Type B pancreatic cell (in vitro differentiated cells): ENCODE measurements at places on chromosomes 2 and 18. TPM values are rescaled to one million over a fixed set of nuclear protein-coding genes. Genes with fewer than 3 reads are reported as not detected.

GRCh38 chr2:182550234-182550633, 123.4 kb upstream of the PDE1A start:
- DNase-seq = no peak
- H3K4me3 ChIP-seq = no peak overlapping the region
- peaks cover 2% of the 10 kb centered on the region for H3K27me3 ChIP-seq
- H3K27ac ChIP-seq = no peak overlapping the region

DNA sequence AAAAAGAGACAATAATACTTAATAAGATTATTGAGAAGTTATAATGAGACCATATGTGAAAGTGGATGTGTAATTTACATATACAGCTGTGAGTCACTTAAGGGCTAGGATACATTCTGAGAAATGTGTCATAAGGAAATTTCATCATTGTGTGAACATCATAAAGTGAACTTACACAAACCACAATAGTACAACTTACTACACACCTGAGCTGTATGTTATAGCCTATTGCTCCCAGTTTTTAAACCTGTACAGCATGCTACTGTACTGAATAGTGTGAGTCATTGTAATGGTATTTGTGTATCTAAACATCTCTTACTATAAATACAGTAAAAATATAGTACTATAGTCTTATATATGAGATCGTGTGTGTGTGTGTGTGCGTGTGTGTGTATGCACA, 1420.3 kb upstream of the PIK3C3 start:
- no peaks in the 10 kb centered on the region for H3K27me3 ChIP-seq
- H3K36me3 ChIP-seq = no peaks in the 10 kb centered on the region
- no peak for DNase-seq
- H3K4me1 ChIP-seq = no peaks in the 10 kb centered on the region
- no peak overlapping the region for H3K27ac ChIP-seq

DNA sequence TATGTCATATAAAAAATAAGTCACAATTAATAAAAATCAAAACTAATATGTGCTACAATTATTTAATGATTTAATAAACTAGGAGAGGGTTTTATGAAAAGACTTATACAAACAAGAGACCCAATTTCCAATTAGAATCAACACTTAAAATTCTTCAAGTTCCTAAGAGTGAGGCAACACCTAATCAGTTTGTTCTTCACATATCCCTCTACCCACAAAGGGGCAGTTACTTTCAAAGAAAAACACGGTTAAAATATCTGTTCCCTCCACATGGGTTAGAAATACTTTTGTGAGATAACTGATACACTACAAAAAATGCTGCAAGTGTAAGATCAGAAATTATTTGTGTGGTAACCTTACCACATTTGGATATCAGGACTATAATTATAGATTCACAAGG, 357.0 kb downstream of the ERBB4 start:
- H3K36me3 ChIP-seq = no peaks in the 10 kb centered on the region
- no peaks in the 10 kb centered on the region for H3K27me3 ChIP-seq
- no peaks in the 10 kb centered on the region for H3K4me1 ChIP-seq
- no peak for DNase-seq
- no peak overlapping the region for H3K4me3 ChIP-seq

GRCh38 chr2:190340369-190340768, 3.0 kb upstream of the INPP1 start:
- peaks cover 7% of the 10 kb centered on the region for H3K4me1 ChIP-seq
- DNase-seq = no peak
- H3K36me3 ChIP-seq = no peaks in the 10 kb centered on the region
- no peak overlapping the region for H3K4me3 ChIP-seq

DNA sequence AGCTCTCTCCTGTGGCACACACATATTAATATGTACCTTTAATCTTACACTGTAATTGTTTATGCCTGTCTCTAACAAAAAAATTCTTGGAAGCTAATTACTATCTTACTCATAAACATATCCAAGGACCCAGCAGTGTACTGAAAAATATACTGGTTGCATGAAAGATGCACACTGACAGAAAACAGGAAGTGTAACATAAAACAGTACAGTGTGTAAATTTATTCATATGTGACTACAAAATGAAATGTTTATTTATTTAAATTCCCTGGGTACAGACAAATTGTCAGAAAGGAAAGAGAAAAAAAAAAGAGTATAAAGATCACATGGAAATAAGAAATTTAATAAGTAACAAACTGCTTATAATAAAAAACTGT, 28.5 kb downstream of the TMEM131 start:
- DNase-seq = no peak
- peaks cover 10% of the 10 kb centered on the region for H3K36me3 ChIP-seq
- peaks cover 60% of the 10 kb centered on the region for H3K4me1 ChIP-seq

DNA sequence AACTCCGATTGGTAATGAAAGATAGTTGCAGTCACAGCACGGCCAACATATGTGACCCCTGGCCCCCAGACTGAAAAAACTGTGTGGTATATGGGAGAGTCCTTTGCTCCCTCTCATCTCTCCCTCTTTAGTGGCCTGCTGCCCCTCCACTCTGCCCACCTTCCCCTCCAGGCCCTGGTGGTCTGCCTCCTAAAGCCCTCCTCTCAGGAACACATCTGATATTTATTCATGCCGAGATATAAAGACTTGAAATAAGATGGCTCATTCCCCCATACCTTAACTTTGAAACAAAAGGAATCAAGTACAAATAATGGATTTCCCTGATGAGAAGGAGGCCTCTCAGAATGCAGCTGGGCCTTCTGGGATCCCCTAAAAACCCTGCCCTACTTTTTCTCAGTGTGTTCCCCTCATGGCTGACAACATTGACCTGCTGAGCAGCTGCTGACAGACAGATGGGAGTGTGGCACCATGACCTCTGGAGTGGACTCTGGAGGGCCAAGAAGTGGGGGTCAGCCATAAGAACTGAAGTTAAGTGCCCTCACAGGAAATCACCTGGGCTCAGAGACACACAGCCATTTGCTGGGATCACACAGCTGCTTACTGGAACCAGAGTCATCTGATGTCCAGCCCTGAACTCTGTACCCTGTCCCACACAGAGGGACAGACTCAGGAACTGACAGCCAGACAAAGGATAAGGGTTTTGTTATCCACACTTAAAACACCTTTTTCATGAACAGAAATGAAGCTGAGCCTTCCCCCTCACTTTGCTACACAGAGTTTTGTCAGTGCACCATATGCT, 39.8 kb upstream of the ST8SIA3 start:
- H3K4me1 ChIP-seq = no peaks in the 10 kb centered on the region
- H3K27me3 ChIP-seq = peaks cover 7% of the 10 kb centered on the region
- H3K27ac ChIP-seq = no peak overlapping the region
- H3K4me3 ChIP-seq = no peak overlapping the region
- DNase-seq = no peak
- no peaks in the 10 kb centered on the region for H3K36me3 ChIP-seq

DNA sequence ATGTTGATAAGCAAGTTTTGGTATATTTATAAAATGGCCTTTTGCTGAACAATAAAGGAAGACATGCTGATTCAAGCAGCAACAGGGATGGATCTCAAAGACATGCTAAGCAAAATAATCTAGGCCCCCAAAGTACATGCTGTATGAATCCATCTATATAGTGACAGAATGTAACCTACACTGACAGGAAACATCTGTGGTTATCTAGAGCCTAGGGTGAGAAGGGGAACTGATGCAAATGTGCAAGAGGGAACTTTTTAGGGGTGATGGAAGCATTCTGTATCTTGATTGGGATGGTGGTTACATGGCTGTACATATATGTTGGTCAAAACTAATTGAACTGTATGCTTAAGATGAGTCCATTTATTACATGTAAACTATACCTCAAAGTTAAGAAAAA, 24.2 kb downstream of the CNRIP1 start:
- H3K36me3 ChIP-seq = no peaks in the 10 kb centered on the region
- no peak for DNase-seq
- no peaks in the 10 kb centered on the region for H3K27me3 ChIP-seq
- H3K4me3 ChIP-seq = no peak overlapping the region
- no peaks in the 10 kb centered on the region for H3K4me1 ChIP-seq

- no peak overlapping the region for H3K27ac ChIP-seq
- H3K36me3 ChIP-seq = no peaks in the 10 kb centered on the region
- H3K4me1 ChIP-seq = no peaks in the 10 kb centered on the region
- DNase-seq = no peak
- no peak overlapping the region for H3K4me3 ChIP-seq
- no peaks in the 10 kb centered on the region for H3K27me3 ChIP-seq
Measured at GRCh38 chr2:128813352-128814034, 494.8 kb upstream of the HS6ST1 start.

GRCh38 chr2:11175293-11175795, 20.1 kb downstream of the SLC66A3 start:
- no peak for DNase-seq
- H3K27ac ChIP-seq = peak overlapping the region; percentile 20
- H3K36me3 ChIP-seq = peaks cover 6% of the 10 kb centered on the region
- peaks cover 7% of the 10 kb centered on the region for H3K4me1 ChIP-seq
- no peak overlapping the region for H3K4me3 ChIP-seq

GRCh38 chr2:65576278-65576677, 143.9 kb upstream of the SPRED2 start:
- peak overlapping the region; percentile 44 for H3K27ac ChIP-seq
- no peak overlapping the region for H3K4me3 ChIP-seq
- H3K27me3 ChIP-seq = peaks cover 3% of the 10 kb centered on the region
- DNase-seq = peak; percentile 24
- peaks cover 3% of the 10 kb centered on the region for H3K36me3 ChIP-seq

- no peak overlapping the region for H3K4me3 ChIP-seq
- no peaks in the 10 kb centered on the region for H3K27me3 ChIP-seq
- no peak overlapping the region for H3K27ac ChIP-seq
- H3K36me3 ChIP-seq = no peaks in the 10 kb centered on the region
Measured at GRCh38 chr2:17363846-17364245, 154.4 kb downstream of the RAD51AP2 start.

DNA sequence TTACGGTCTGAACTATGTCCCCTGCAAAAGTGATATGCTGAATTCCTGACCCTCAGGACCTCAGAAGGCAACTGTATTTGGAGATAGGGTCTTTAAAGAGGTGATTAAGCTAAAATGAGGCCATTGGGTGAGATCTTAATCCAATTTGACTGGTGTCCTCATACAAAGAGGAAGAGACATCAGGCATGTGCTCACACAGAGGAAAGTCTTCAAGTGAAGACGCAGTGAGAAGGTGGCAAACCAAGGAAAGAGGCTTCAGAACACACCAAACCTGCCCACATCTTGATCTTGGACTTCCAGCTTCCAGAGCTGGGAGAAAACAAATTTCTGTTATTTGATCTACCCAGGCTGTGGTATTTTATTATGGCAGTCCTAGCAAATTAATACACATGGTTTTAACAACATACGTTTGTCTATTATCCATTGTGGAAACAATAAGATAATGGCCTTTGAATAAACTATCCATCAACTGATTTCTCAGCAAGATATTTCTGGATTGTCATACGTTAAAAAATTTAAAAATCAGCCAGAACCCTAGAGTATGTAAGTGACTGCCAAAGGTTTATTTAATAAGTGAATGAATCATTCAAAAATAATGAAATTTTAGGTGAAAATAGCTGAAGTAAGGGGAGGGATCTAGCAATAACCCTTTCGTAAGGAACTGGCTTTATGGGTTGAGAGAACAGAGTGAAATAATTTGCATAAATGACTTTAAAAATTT, 6.5 kb downstream of the WIPF1 start:
- peaks cover 37% of the 10 kb centered on the region for H3K4me1 ChIP-seq
- H3K27me3 ChIP-seq = no peaks in the 10 kb centered on the region
- H3K36me3 ChIP-seq = no peaks in the 10 kb centered on the region
- no peak overlapping the region for H3K27ac ChIP-seq
- no peak for DNase-seq

DNA sequence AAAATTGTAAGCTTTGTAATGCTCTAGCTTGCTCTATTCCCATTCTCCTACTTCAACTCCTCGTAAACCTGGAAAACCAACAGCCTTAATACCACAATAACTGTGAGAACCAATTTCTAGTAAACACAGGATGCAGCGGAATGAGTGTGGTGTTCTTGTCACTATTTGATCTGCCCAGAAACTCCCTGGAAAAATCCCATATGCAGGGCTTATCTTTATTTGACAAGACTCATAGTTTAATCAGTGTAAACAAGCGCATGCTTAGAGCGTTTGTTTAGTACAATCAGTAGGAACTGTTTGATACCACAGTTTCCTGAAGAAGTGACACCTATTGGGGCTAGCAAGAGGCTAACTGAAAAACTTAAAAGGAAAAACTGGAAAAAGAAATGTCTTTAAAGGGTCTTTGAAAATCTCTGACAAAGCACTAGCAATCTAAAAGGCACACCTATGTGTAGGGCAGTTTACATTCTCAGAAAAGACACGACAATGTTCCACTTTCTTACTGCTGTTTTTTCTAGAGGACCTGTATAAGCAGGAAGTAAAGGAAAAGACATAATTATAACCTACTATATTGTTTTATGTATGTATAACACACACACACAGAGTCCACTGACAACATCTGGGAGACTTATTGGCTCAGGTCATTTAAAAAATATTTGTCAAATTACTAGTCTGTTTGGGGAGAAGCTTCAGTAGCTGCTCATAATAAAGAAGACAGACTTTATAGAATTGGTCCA, 241.4 kb upstream of the KLHL14 start:
- H3K27me3 ChIP-seq = no peaks in the 10 kb centered on the region
- DNase-seq = no peak
- no peaks in the 10 kb centered on the region for H3K36me3 ChIP-seq
- H3K27ac ChIP-seq = no peak overlapping the region
- no peaks in the 10 kb centered on the region for H3K4me1 ChIP-seq

DNA sequence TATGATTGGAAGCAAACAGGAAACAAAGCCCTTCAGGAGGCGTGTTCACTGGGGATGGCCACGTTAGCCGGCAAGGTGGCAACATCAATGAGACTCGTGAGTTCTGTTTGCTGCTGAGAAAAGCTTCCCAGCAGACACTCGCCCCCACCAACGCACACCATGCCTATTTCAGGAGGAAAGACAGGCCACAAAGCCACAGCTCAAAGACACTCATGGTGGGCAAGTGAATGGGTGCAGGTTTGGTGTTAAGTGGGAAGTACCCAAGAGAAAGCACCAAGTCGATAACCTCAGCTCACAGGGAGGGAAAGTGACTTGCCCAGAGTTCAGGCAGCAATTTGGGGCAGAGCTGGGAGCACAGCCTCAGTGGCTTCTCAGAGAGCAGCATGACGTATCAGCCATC, 10.5 kb upstream of the MTERF4 start:
- peaks cover 14% of the 10 kb centered on the region for H3K36me3 ChIP-seq
- H3K4me3 ChIP-seq = no peak overlapping the region
- no peak for DNase-seq
- H3K27ac ChIP-seq = no peak overlapping the region
- H3K4me1 ChIP-seq = no peaks in the 10 kb centered on the region

GRCh38 chr18:6708890-6709289, 20.6 kb upstream of the ARHGAP28 start:
- no peaks in the 10 kb centered on the region for H3K36me3 ChIP-seq
- no peak for DNase-seq
- H3K27ac ChIP-seq = no peak overlapping the region
- H3K4me3 ChIP-seq = no peak overlapping the region
- H3K4me1 ChIP-seq = peaks cover 6% of the 10 kb centered on the region

The HOXD4 gene
- 37.0 TPM in 1 of 2 replicates, not detected in the other for total RNA-seq

The GATA6 gene
- total RNA-seq = 37.7 and 39.8 TPM in 2 replicates

The SCG2 gene
- total RNA-seq = 75.1 and 347 TPM in 2 replicates

The ANKRD30BL gene
- not detected in 2 replicates for total RNA-seq

The ANKRD62 gene
- total RNA-seq = not detected in 2 replicates

The CNDP1 gene
- total RNA-seq = 0.48 and 0.67 TPM in 2 replicates

The C2orf80 gene
- not detected in 2 replicates for total RNA-seq

The MC4R gene
- 1.3 TPM in 1 of 2 replicates, not detected in the other for total RNA-seq

The APOB gene
- total RNA-seq = 19.6 and 70.3 TPM in 2 replicates

The CCDC178 gene
- 0.74 and 2.8 TPM in 2 replicates for total RNA-seq

The ROCK1 gene
- 36.6 and 42.4 TPM in 2 replicates for total RNA-seq

The RAD51AP2 gene
- total RNA-seq = 0.12 TPM in 2 replicates

The CHAC2 gene
- 2.0 and 4.7 TPM in 2 replicates for total RNA-seq

The CGREF1 gene
- total RNA-seq = 1.8 and 2.4 TPM in 2 replicates
